ENCODE measurements at places on chromosomes 12 and 14.

DNA sequence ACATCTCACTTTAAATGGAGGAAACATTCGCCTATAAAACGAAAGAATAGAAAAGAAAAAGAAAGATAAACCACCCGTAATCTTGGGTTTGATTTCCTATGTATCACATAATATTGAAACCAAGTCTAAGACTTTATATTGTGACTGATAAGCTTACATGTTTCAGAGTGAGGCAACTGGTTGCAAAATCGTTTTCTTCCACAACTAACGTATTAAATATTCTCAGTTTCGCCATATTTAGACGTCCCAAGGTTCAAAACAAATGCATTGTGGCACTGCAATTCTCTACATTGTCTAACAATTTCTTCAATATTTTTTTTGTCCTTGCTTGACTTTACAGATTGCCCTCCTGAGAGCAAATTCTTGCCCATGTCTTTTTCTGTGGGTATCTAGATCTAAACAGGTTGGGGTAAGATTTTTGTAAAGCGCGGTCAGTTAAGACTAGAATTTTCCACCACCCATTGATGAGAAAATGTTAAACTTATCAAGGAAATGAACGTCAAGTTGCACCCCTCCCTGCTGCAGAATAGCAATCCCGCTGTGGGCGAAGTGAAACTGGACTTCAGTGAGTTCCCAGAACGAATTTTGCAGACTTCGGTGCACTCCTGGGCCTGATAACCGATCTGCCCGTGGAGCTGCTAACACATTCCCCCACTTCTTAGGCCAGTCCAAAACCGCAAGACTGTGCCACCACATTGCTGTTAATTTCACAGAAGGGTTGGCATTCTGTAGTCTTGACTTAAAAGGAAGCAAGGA is 2.7 kb downstream of the TBX3 start:
- DNase-seq, result no peak

DNA sequence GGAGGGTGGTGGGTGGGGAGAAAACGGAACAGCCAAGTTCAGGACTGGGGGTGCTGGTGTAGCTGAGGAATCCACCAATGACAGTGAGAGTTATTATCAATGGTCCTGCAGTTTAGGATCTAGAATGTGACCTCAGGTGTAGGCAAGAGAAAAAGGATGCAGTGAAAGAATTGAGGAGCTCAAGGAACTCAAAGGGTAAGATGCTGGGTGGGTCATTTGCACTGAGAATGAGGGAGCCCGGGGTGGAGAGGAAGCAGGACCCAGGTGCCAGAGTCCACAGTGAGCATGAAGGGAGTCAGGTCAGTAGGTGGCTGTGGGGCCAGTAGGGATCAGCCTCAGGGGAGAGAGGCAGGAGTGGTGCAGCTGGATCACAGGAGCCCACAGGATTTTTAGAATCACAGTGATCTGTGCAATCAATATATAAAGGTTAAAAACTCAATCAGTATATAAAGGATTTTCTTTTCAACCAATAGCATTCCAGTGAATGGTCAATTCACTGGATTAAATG is 3.2 kb upstream of the KRT7 start:
- no peak for DNase-seq

DNA sequence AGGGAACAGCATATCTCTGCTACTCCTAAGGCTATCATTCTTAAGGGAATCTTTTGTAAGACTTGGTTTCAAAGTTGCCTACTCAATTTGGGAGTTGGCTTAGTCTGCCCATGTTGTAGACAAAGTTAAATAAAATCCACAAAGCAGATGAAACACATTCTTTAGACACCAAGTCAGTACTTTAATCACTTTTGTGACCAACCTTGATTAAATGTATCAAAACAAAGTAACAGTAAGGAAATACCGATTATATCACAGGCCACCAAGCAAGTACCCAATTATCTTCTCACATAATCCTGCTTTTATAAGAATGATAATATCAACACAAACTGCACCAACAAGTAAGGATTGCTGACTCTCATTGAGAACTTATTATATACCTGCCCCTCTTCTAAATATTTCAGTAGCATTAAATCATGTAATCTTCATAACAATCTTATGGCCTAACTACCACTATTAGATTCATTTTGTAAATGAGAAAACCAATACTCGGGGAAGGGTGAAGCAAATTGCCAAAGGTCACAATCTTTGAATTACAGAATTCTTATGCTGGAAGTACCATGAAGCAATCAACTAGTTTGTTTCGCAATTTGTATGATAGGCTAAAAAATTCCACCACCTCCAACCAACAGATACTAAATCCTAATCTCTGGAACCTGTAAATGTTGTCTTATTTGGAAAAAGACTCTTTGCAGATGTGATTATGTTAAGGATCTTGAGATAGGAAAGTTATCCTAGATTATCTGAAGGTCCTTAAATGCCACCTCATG is 12.6 kb upstream of the DIO2 start:
- DNase-seq, result no peak

DNA sequence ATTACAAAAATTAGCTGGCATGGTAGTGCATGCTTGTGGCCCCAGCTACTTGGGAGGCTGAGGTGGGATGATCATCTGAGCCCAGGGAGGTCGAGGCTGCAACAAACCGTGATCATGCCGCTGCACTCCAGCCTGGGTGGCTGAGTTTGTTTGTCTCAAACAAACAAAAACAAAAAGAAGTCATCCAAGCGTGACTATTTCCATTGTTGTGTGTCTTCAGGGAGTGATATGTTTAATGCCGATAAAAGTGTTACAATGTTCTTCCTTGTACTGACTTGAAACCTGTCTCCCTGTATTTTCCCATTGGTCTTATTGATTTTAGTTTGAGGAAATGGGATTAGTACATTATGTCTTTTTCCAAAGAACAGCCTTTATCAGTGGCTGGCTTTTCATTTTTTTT is 75.6 kb upstream of the USP44 start:
- no peak for DNase-seq

DNA sequence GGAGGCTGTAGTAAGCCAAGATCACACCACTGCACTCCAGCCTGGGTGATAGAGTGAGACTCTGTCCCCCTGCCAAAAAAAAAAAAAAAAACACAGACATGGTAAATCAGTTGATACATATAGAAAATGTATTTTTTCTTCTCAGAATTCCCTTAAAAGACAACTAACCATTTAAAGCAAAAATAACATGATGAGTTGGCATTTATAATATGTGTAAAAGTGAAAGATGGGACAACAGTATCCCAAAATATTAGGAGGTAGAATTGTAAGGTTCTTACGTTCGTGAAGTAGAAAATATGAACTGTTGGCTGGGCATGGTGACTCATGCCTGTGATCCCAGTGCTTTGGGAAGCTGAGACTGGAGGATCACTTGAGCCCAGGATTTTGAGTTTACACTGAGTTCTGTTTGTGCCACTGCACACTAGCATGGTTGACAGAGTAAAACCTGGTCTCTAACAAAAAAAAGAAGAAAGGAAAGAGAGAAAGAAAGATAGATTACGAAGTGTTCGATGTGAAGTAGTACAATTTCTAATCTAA is 296.7 kb downstream of the FBXL14 start:
- DNase-seq, result no peak

DNA sequence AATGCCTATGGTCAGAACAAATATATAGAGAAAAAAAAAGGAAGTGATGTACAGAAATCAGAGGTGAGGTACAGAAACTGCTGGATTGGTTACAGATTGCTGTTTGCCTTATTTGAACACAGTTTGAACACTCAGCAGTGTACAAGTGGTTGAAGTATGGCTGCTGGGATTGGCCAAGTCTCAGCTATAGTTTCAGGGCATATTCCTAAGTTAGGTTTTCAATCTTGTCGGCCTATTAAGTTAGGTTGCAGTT is 146.4 kb downstream of the LLPH start:
- no peak for DNase-seq

DNA sequence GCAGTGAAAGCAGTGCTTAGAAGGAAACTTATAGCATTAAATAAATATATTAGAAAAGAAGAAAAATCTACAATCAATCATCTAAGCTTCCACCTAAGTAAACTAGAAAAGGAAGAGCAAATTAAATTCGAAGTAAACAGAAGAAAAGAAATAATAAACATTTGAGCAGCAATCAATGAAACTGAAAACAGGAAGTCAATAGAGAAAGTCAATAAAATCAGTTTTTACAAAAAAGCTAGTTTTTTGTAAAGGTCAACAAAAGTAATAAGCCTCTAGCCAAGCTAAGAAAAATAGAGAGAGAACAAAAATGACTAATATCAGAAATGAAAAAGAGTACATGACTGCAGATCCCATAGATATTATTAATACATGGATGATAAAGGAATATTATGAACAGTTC is 34.2 kb upstream of the KTN1 start:
- no peak for DNase-seq

DNA sequence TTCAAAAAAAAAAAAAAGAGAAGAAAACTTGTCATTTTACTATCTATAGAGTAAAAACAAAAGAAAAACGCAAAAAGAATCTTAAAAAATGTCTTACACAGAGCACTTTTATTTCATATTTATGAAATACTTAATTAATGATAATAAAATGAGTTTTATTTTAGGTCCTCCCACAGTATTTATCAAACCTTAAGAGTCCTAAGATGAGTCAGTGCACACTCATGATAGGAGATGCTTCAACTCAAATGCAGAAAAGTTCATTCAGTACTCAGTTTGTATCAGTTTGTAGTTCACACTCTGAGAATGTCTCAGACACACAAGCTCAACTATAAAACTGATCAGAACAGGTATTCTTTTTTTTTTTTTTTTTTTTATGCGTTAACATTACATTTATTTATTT is 41.7 kb downstream of the TRIM9 start:
- DNase-seq, result no peak

GRCh38 chr14:72844524-72844923 is 49.4 kb downstream of the DPF3 start:
- DNase-seq, result no peak

DNA sequence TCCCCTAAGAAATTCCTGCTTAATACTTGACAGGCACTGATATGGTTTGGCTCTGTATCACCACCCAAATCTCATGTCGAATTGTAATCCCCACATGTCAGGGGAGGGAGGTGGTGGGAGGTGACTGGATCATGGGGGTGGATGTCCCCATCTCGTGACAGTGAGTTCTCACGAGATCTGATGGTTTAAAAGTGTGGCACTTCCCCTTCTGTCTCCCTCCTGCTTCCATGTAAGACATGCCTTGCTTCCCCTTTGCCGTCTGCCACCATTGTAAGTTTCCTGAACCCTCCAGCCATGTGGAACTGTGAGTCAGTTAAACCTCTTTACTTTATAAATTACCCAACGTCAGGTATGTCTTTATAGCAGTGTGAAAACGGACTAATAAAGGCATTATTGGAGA is 198.0 kb downstream of the FOXN3 start:
- no peak for DNase-seq

- DNase-seq, result no peak
These were observed 321 bp upstream of the USP30 start for GRCh38 chr12:109052097-109052413.

DNA sequence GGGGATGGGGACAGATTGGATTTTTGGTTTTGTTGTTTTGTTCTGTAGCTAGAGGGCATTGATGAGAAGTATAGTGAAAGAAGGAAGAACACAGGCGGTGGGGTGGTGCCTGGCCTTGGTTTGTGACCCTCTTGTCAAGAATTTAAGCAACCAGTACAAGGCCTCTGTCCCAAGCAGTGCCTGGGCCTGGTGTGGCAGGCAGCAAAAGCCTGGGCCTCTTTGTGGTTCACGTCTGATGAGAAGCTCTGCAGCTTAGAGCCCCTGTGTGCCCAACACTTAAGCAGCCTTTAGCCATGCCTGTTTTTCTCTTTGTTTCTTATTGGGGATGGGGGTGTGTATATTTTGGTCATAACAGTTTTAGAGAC is 98.0 kb downstream of the PPP2R5C start:
- no peak for DNase-seq

DNA sequence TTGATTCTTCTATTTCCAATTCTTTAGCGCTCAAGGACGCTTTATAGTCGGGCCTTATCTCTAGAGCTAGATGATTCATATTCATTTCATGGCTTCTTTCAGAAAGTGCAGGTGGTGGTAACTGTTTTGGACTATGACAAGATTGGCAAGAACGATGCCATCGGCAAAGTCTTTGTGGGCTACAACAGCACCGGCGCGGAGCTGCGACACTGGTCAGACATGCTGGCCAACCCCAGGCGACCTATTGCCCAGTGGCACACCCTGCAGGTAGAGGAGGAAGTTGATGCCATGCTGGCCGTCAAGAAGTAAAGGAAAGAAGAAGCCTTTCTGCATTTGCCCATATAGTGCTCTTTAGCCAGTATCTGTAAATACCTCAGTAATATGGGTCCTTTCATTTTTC is 241.9 kb downstream of the PAWR start:
- DNase-seq, result no peak

DNA sequence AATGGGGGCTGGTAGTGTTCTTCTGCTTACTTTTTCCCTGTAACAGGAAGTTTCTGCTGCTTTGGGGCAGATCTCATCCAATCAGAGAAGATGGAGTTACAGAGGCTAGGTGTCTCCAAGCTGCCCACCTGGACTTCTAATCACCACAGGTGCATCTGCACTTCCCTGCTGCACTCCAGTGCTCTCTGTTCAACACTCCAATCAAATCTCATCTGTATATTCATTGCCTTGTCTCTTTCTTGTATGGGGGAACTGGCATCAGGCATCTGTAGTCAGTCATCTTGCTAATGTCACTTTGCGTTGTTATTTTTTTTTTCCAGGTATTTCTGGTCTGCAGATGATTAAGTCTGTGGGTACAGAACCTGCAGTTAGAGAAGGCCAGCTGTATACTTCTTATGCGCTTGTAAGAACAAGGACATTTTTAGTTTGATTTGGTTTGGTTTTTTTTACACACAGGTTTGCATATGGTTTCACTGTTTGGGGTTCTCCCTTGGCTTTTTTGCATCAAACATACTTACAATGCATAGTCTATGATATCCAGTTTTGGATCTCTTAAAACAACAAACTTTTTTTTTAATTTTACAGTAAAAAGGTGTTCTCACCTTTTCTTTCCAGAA is 116.0 kb downstream of the METTL25 start:
- no peak for DNase-seq

DNA sequence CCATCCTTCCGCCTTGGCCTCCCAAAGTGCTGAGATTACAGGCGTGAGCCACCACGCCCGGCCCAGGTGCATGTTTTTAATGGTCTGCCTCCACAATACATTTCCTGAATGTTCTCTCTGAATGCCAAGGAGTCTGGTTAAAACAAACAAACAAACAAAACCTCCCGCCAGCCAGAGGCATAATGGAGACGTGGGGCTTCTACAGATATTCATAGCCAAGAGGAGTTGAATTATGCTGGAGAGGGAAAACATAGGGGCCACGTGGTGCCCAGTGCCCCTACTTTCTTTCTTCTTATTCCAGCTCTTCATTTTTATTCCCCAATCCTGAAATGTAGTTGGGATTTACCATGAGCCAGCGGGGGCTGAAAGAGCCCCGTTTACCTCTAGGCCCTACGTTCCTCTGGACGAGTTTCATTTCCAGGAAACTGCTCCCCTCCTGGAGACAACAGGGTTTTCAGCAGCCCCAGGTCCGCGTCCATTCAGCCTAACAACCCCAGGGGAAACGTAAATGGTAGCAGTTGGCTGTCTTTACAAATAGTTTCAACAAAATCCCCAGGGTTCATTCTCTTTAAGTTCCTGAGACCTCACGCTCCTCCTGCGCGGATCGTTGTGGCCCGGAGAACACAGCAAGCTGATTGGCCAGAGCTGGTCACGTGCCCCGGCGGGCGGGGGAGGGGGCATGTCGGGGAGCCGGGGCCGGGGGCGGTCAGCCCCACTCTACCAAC is 108.5 kb upstream of the ESRRB start:
- peak; percentile 29 for DNase-seq

All from NCI-H1092 (cell line).